LHCN-M2 (cell line): ENCODE measurements at places on chromosomes 3 and 15.

DNA sequence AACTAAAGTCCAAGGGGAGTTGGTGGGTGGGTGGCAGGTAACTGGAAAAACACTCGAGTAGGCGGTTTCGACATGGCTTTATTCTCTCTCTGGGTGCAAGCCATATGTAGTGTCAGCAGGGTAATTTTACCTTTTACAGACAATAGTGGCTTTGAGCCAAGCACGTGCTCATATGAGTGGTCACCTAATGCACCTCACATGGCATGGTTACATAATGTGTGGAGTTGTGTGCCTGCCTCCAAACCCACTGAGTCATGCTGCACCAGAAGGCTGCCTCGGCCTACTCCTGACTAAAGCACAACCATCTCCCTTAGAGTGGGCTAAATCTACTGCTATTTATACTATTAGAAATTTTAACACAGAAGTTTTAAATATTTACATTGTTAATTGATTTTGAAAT lies 16.5 kb downstream of the CCRL2 start:
- peak; percentile 60 for DNase-seq

DNA sequence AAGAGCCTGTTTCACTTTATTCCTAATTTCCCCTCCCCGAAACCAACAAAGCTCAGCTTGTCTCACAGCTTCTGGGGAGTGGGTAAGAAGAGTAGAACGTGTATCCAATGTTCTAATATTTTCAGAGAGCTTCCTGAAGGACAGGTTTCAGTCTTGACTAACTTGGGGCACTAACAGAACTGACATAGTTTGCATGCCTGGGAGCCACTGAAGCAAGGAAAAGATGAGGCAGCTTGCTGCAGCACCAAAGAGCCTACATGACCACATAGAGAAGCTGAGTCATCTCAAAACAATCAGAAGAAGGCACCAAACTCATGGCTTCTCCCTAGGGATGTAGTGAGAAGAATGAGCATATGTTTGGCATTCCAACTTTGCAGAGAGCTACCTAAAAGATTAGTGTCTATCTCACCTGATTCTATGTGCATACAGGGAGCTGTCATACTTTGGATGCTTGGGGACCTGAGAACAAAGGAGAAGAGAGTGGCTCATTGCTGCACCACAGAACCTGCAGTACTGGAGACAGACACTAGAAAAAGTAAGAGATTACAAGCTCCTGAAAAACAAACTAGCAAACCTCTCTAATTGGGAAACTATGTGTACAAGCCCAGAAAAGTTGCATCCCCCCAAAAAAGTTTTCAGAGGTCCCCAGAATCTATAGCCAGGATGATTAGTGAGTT lies 86.9 kb downstream of the DCLK3 start:
- DNase-seq: peak; percentile 93

- DNase-seq: no peak
Observed at GRCh38 chr3:164371681-164372080, 706.6 kb downstream of the SI start.

DNA sequence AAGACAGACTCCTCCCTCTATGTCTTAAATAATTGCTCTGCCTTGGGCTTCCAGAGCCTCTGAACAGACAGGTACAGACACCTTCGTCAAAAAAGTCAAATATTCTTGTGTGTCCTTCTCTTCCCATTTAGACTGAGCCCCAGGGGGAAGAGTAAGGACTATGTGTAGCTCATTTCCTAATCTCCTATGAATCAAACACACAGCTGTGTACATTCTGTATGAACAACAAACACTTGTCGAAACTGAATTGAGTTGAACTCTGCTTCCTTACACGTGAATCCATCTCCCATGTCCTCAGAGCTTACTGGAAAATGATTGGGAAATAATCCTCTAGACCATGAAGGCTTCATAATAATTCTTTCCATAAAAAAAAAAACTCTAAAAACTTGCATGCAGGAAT lies 80.8 kb downstream of the MOBP start:
- DNase-seq: peak; percentile 73

- DNase-seq: peak; percentile 67
Observed at GRCh38 chr15:57554063-57554811, 37.5 kb upstream of the MYZAP start.

GRCh38 chr3:143826296-143826695 lies 22.0 kb downstream of the SLC9A9 start:
- DNase-seq: peak; percentile 61

DNA sequence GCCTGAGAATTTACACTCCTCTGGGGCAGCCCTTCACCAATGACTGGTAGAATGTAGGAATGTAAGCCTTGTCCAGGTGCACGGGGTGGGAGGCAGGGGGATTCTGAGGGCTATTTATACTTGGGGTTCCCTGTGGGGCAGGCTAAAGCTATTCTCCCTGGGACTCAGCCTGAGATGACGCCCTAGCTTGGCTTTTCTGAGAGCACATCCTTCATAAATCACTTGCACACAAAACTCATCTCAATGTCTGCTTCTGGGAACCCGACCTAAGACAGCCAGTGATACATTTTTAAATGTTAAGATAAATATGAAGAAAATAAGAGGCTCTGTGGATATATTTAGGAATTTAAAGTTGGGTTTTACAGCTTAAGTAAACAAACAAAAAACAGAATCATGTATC lies 16.6 kb downstream of the TMEM158 start:
- no peak for DNase-seq

DNA sequence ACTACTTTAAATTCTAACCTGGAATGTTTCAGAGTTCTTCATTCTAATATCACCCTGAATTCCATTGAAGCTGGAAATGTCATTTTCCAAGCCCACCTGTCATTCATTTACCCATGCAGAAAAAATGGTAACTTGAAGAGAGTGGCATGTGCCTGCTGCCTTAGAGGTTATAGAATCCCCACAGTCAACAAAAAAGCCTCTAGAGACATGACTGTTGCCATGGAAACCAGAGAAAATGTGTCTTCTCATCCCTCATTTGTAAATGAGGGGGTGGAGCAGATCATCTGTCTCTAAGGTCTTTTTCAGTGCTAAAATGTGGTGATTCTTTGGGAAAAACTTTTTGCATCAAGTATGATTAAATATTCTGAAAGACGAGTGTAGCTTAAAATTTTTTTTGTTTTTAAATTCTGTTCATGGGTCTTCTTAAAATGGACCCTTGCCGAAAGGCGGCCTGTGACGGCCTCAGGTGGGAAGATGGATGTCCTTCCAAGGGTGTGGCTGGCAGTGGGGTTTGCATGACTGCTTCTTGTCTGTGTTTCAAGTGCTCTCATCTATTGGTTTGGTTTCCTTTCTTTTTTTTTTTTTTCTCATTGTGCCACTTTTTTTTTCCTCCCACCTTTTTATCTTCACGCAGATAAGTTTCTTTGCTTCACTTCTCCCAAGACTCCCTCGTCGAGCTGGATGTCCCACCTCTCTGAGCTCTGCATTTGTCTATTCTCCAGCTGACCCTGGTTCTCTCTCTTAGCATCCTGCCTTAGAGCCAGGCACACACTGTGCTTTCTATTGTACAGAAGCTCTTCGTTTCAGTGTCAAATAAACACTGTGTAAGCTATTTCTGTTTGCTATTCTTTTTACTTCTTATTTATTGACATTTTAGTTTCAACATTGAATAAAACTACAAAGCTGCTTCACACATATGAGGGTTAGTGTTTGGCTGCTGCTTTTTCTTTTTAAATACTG lies 23.0 kb downstream of the TPM1 start:
- peak; percentile 68 for DNase-seq

- peak; percentile 96 for DNase-seq
Observed at GRCh38 chr15:37824717-37825382, 109.6 kb upstream of the TMCO5A start.

DNA sequence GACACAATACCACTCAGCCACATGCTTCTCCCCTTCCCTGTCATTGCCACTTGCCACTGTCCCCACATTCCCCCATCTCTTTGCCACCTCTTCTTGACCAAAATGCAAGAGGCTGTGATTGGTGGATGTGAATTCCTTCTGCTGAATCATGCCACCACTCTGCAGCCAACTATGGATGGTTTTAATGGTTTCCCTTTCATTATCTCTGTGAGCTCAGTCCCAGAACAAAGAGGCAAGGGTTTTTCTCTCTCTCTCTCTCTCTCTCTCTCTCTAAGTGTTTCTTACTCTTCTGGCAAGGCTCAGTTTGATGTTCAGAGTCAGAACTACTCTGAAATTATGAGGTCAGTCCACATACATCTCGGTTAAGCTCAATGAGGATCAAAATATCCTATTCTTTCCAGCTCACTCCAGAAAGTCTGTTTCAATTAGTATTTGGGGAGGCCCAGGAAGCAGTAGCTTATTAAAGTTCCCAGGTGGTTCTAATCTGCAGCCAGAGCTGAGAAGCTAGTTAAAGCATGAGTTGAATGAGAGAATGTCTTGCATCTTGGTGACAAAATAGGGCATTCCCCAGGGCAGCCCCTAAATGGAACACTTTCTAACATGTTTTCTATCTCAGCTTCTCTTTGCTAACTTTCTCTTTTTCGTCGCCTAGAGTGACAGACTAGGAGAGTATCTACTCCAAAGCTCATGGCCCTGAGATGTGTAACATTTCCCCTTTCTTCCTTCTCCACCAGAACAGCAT lies 8.5 kb upstream of the ILDR1 start:
- DNase-seq: peak; percentile 11

GRCh38 chr3:179181021-179181472 lies 32.9 kb downstream of the PIK3CA start:
- peak; percentile 92 for DNase-seq

DNA sequence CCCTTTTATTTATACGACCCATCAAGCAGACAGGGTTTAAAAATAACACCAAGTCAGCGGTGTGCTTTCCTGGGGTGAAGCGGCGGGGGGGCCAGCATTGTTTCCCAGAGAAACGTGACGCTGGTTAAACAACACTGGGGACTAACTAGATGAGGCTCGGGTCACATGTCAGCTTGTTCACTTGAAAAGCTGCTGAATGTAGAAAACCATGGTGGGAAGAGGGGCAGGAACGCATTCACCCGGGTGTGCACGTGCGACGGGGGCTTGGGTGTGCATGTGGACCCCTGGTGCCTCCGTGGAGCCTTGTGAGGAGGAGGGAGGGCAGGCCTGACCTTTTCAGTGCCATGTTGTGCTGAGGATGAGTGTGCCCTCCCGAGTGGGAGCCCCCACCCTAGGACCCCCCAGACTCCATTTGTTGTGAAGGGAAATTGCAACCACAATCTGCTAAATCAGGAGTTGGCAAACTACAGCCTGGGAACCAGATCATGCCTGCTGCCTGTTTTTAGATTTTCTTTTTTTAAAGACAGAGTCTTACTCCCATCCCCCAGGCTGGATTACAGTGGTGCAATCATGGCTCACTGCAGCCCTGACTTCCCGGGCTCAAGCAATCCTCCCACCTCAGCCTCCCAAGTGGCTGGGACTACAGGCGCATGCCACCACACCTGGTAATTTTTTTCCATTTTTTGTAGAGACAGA lies 70.4 kb upstream of the CMTM7 start:
- DNase-seq: no peak

DNA sequence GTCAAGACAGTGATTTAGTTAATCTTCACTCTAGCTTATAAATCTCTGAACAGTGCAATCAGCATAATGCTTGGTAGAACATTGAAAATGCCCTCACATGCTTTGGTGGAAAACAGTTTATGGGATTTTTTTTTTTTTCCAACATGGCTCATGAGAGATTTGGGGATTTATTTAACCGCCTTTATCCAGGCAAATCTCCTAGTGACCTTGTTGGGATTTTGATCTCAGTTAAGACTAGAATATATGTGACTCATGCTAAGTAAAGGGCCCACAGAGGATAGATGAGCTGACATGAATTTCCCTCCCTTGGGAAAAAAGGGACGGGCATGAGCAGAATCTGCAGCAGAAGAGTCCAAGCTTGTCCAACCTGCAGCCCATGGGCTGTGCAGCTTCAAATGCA lies 18.7 kb downstream of the LRTM1 start:
- peak; percentile 65 for DNase-seq

- DNase-seq: no peak
Observed at GRCh38 chr3:139106013-139106932, 61.6 kb upstream of the PRR23C start.

GRCh38 chr15:44034334-44034733 lies 160.7 kb downstream of the FRMD5 start:
- no peak for DNase-seq

- DNase-seq: no peak
Observed at GRCh38 chr3:36743826-36744225, 20.5 kb downstream of the DCLK3 start.

GRCh38 chr15:37112971-37113670 lies 12.8 kb upstream of the MEIS2 start:
- no peak for DNase-seq

DNA sequence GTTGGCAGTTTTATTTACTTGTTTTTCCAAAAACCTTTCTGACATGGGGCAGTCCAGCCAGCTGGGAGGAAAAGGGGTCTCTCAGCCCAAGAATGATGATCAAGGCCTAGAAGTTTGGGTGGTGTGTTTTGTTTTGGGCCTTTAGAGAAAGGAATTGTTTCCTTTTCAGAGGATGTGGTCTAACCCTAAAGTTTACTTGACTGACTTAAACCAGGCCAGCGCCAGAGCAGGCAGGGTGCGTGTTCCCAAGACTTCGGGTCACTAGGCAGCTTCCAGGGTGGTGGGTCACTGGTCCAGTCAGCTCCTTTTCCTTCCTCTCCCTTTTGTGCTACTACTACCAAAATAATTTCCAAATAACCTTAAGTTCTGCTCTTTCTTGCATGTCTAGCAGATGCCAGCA lies 4.9 kb downstream of the FLNB start:
- no peak for DNase-seq

DNA sequence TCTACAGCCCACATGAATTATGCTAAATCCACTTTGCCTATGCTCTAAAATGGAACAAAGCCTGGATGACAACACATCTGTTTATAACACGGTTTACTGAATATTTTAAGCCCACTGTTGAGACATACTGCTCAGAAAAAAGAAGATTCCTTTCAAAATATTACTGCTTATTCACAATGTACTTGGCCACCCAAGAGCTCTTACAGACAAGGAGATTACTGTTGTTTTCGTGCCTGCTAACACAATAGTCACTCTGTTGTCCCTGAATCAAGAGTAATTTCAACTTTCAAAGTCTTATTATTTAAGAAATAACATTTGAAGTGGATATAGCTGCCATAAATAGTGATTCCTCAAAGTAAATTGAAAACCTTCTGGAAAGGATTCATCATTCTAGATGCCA lies 70.9 kb downstream of the ANKRD28 start:
- DNase-seq: no peak

- no peak for DNase-seq
Observed at GRCh38 chr3:171011109-171011872, 15.2 kb downstream of the SLC2A2 start.

GRCh38 chr3:189449084-189449483 lies 182.1 kb upstream of the TP63 start:
- DNase-seq: no peak

- DNase-seq: no peak
Observed at GRCh38 chr3:102810937-102811336, 376.1 kb downstream of the ZPLD1 start.
